ENCODE measurements at places on chromosomes 5 and 9.

DNA sequence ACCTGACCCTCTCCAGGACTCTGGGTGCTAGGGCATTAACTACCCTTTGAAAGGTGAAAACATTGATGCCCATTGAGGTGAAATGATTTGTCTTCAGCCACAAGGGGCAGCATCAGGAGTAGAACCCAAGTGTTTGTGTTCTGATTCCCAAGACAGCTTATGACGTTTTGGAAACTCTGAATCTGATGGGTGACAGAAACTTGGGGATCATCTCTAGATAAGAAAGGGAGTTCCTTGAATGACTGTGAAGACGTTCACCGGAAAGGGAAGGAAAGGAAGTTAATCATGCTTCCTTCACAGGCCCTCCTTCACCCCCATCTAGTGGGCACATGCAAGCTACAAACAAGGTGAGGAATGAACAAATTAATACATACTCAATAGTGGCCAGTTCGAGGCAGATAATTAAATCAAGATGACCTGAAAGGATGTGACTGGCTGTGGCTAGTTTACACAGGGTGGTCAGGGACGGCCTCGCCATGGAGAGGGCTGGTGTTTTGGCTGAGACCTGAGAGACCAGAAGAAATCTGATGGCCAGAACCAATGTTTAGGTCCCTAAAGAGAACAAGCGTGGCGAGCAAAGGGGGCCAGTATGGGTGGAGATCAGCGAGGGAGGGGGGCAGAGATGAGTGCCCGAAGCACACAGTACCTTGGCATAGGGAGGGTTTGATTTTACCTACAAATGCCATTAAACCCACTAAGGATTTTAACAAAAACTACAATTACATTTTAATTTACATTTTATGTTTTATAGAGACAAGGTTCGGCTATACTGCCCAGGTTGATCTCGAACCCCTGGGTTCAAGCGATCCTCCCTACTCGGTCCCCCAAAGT is 937 bp upstream of the SLC26A2 start:
- peak; percentile 3 for DNase-seq

DNA sequence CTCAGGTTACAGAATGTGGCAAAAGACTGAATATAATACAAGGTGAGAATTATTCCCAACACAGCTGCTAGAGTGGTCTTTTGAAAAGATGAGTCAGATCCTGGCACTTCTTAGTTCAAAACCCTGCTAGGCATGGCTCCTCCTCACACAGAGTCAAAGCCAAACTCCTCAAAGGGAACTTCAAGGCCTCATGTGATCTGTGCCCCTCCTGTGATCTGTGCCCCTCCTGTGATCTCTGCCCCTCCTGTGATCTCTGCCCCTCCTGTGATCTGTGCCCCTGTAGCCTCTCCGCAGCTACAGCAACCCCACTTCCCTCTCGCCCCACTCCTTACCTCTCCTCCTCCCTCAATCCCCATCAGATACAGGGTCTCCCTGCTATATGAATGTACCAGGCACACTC is 525.5 kb upstream of the CCNG1 start:
- DNase-seq = no peak

DNA sequence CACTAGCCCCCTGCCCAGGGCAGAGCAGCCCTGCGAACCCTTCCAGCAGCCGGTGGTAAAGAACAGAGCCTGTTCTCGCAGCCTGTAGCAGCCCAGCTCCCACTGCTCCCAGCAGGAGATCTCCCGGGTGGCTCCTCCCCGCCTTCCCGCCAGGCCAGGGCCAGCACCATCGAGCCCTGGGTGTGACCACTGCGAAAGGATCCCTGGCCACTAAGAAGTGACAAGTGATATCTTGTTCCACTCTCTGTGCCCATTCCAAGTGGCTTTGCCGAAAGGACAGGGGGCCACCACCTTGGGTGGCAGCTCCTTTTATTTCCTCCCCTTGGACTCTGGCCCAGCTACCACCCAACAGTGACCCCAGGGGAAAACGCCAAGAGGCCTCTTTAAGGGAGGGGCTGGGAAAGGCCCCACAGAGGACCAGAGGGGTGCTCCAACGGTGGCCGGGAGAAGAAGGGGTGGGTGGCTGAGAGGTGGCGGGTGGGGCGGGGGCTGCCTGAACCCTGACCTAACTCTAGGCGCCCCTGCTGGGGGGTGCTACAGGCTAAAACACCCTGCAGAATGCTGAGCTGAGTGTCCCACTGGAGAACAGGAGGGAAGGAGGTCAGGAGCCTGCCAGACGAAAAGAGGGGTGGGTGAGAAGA is 1.6 kb downstream of the NACC2 start:
- no peak for DNase-seq

DNA sequence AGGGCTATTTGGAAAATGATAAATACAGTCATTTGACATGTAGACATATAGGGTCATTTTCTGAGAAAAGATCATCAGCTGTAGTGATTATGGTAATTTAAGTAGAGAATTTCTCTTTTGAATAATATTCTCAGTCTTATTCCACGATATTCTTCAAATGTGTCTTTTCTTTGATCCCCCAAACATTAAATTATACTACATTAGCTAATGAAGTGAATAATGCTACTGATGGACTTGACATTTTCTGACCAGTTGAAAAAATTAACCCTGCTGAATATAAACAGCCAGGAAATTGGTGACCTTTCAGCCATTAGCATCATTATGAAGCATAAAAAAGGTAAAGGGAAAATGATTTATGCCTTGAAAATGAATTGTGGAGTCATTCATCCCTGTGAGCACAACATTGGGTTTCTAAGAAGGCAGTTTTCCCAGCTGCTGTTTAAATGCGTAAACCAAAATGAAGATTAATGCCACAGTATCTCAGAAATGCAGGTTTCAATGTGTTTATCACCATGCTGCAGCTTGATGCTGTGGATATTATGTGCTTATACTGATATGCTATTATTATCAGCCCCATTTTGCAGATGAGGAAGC is 489.1 kb downstream of the KCTD16 start:
- DNase-seq = no peak

DNA sequence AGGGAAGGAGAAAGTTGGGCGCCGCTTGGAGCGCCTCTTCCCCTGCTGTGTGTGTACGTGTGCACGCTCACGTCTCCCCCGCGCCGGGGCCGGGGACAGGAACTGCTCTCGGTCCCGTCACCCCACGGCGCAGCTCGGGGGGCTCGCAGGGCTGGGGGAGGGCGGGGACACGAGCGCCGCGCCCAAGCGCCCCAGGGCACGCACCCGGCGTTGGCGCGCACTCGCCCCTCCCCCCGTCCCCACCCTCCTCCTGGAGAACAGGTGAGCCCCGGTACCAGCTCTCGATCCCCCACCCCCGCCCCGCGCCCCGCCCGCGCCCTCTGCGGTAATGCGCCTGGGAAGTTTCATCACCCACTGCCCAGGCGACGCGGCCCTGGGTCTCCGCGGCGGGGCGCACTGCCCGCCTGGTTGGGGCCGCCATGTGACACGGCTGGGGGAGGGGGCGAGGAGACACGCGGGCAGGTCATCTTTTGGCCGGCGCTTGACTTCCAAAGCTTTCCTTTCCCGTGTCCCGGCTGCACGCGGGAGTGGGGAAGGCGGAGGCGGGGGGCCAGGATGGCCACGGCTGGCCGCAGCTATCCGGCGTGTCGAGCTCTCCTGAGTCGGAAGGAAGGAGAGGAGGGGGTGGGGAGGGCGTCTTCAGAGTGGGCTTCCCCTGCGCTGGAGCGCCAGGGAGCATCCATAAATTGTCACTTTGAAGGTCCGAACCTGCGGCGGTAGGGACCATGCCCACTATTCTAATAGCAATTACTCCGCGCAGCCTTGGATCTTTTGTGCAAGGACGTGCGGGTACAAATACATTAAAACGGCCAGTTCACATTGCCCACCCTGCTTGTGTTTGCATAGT is 1.5 kb upstream of the STC2 start:
- no peak for DNase-seq

GRCh38 chr5:177501874-177502678 is 4.7 kb upstream of the PDLIM7 start:
- no peak for DNase-seq

GRCh38 chr5:77076961-77077828 is 9.9 kb downstream of the ZBED3 start:
- no peak for DNase-seq

GRCh38 chr5:62143268-62144229 is 162.5 kb upstream of the KIF2A start:
- DNase-seq = no peak

- no peak for DNase-seq
These were observed 21.0 kb upstream of the RANBP6 start for GRCh38 chr9:6036391-6036790.

DNA sequence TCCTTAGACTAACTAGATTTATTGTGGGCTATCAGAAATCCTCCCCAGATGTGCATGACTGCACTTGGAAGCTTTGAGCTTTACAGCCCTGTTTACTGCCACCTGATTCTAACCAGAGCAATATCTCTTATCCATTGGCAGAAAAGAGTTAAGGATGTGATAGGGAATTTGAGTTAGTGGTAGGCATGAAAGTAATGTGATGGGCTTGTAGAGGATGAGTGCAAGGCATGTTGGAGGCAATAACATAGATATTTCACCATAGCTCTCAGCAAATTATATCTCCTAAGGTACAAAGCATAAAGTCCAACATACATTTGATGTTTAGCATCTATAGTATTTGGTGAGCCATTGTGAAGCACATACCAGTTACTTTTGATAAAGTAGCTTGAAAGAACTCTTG is 103.8 kb downstream of the INVS start:
- DNase-seq = no peak

GRCh38 chr9:126123927-126124326 is 202.7 kb upstream of the MVB12B start:
- no peak for DNase-seq

- no peak for DNase-seq
These were observed 146.5 kb downstream of the UNC13B start for GRCh38 chr9:35308316-35308715.

- no peak for DNase-seq
These were observed 102.2 kb downstream of the CMYA5 start for GRCh38 chr5:79791843-79792242.

DNA sequence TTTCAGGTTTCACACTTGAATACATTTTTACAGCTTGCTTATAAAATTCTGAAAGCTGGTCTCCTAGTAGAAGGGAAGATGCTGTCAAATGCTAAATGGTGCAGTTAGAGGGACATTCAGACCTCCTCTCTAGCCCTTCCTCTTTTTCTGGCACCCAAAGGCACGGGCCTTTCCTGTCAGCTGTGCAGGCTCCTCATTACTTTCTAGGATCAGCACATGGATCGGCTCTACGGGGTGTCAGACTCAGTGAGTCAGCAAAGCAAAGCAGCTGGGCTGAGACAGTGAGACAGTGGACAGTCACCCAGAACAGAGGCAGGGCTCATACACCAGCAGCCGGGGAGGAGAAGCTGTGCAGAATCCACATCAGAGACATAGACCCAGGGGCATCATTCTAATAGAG is 80.0 kb upstream of the TNC start:
- DNase-seq = no peak

- DNase-seq = no peak
These were observed 114.3 kb downstream of the STARD4 start for GRCh38 chr5:111398013-111398412.

DNA sequence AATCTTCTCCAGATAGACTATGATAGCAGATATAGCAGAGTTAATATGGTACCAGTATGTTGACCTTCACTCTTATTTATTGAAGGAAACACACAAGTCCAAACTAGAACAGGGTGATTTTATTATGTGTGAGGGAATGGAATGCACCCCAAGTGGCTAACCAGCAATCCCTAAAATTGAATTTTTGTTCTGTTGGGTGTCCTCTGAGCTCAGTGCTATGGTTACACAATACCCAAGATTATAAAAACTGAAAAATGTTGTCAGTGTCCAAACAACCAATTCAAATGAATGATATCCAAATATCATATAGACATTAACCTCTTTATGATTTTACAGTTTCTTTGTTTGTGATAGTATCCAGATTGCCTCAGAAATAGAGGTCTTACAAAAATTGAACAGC is 60.9 kb downstream of the NNT start:
- no peak for DNase-seq

DNA sequence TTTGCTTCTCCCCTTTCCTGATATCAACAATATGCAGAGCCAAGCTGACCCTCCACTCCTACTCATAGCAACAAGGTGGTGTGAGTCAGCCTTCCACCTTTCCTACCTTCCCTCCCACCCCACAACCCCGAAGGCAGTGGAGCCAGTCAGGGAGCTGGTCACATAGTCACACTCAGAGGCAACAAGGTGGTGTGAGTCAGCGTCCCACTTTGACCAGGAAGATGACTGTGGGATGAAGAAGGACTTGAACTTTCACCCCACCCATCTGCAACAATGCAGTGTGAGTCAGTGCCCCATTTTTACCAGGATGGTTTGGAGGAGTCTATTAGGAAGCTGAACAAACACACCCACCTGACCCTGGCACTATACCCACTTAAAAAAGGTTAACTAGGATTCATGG is 30.1 kb upstream of the ZNF782 start:
- DNase-seq = no peak

- no peak for DNase-seq
These were observed 2.1 kb downstream of the ARSI start for GRCh38 chr5:150300496-150301169.
